Cortex of kidney (tissue), 1 donor: ENCODE measurements at places on chromosomes 6 and 20.

DNA sequence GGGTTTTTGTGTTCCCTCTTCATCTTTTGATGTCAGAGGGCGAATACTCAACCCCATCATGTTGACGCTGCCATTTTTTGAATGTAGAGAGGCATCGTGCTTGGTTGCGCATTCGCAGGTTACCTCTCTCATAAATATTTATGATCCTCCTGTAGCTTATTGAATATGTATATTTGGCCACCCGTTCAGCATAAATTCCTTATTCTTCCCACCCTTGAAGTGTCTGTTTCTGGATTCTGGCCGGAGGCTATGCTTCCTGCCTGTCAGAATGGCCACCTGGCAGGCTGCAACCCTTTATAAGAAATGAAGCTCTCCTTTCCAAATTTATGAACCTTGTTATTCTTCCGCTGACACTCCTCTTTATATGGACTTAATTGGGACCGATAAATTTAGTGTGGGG lies 40.9 kb downstream of the FAM50B start:
- no peak for DNase-seq

DNA sequence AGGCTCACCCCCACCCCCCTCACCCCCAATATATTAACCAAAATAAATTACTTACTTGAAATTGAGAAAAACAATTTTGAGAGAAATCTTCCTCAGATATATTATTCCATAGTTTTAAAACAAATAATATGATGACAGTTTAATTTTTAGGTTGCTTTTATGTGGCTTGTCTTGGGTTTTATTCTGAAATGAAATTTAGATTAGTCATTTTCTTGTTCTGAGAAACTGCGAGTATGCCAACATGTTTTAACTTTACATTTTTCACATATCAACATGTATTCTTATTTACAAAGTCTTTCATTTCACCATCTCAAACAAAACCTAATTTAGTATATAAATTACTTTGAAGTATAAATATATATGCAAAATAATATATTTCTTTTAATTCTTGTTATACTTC lies 11.1 kb downstream of the REV3L start:
- no peak for DNase-seq

DNA sequence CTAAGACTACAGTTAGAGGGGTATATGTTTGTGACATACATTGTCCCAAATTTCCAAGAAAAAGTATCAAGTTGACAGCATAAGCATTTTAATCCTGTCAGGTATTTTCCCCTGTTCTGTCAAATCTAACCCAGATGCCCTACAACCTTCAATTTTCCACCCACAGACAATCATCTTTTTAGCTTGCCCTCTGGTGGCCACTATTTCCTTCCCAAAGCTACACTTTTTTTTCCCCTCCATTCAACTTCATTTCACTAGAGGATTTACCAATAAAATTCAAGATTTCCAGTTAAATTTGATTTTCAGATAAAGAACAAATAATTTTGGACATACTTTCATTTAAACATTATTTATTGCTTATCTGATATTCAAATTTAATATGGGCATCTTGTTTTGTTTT lies 286.6 kb downstream of the TENT5A start:
- DNase-seq = no peak

DNA sequence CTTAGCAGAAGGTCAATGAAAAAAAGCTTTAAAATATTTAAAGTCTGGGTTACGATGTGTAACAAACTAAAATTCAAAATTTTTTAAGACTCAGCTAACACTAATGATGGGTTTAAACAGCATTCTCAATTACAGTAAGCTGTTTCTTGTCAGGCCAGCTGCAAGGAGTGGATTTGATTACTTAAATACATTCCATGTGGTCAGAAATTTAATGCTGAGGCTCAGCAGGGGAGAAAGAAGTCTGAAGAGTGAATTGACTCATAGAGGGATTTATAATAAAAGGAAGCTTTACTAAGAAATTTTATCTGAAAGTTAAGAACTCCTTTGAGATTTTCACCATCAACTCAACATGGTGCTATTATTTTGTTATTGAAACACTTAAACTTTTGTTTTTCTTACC lies 398.6 kb downstream of the KHDRBS2 start:
- no peak for DNase-seq

GRCh38 chr6:135906542-135906941 lies 55.0 kb downstream of the PDE7B start:
- DNase-seq = no peak

DNA sequence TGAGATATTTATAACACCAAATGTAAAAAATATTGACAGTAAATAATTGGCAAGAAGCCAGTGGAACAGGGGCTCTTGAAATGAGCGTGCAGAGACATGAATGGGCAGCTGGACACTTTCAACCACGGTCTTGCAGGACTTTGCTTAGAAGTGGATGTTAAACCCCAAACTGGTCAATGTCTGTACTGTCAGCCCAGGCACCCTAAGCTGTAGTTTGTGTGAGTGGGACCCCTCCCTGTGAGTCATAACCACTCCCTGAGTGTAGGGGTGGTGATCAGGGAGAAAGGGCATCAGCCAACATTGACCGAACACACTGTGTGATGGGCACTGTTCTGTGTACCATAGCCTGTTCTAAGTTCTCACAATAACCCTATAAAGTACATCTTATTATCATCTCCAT lies 108.6 kb downstream of the FIG4 start:
- DNase-seq = no peak
